ENCODE measurements at places on chromosomes 1 and 21. TPM values are rescaled to one million over a fixed set of nuclear protein-coding genes. Genes with fewer than 3 reads are reported as not detected.
A peak's percentile ranks its signal among the peaks of the same experiment; 100 is the strongest.

Gene LMOD1
- 1.9 TPM for total RNA-seq

GRCh38 chr1:155205035-155205434, 2.7 kb downstream of the THBS3 start:
- no peak for DNase-seq

Gene ZMYM1
- 17.3 TPM for total RNA-seq

Gene F3
- 71.5 TPM for total RNA-seq

- DNase-seq: no peak
Observed at GRCh38 chr21:45305836-45306235, 18.1 kb upstream of the POFUT2 start.

Gene NPHS2
- not detected for total RNA-seq

- peak; percentile 80 for DNase-seq
Observed at GRCh38 chr1:226547754-226548191, 791 bp upstream of the STUM start.

Measured in spinal cord (tissue), 10 donors.